NB4 (cell line): ENCODE measurements at places on chromosomes 11 and 22.

DNA sequence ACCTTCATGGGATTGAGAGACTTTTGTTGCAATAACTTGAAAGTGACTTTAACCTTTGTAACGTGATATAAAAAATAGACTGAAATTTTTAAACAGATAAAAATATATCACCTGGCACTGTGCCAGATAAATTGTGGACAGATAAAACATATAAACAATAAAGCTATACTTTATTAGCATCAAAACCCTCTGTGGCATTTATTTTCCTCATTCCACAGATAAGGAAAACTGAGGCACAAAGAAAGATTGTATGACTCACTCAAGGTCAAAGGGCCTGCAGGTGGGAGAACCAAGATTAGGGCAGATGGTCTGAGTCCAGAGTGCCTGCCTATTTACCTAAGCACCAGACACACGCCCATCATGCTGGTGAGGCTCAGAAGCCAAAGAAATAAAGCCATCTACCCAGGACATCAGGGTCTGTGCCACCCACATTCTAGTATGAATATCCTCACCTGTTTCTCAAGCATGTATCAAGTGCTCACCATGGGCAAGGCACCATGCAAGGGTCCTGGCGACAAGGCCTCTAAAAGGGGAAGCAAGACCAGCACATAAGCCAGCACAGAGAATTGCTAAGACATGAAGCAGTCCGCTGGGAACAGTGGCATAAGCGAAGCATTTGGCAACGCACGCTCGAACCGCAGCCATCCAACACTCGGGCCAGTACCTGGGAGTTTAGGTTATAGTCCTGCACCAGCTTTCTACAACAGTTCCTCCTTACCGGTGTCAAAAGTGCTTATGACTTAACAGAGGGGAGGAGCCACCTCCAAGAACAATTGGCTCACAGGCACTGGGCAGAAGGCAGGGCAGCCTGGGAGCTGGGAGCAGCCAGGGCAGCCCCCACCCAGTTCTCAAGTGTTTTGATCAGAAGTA lies 17.6 kb downstream of the MYH9 start:
- peak; percentile 92 for DNase-seq

DNA sequence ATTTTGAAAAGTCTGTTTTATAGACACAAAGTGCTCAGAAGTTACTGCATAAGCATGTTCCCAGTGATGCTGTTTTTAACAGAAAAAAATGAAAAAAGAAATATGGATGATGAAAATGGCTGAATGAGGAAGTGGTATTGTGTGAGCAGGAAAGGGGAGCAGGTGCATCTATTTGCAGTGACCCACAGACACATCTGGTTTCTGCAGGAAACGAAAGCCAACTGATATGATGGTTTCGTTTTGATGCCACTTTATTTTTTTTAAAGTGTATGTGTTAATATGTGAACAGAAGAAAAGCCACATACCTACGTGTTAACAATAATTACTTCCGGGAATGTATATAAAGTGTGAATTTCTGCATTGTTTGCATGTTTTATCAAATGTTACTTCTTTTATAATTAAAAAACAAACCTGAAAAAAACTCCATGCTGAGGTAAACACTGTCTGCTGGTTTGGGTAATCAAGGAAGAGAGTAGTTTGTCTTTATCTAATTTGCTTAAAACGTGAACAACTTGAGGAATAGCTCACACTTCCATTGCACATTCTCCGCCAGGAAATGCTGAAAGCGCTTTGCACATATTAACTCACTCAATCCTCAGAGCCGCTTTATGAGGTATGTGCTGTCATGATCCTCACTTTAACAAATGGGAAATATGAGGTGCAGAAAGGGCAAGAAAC lies 1335.9 kb downstream of the TBC1D22A start:
- DNase-seq: peak; percentile 33

GRCh38 chr22:49427941-49428340 lies 399.7 kb downstream of the BRD1 start:
- no peak for DNase-seq

GRCh38 chr11:124840666-124841065 lies 24.6 kb upstream of the ROBO3 start:
- no peak for DNase-seq

DNA sequence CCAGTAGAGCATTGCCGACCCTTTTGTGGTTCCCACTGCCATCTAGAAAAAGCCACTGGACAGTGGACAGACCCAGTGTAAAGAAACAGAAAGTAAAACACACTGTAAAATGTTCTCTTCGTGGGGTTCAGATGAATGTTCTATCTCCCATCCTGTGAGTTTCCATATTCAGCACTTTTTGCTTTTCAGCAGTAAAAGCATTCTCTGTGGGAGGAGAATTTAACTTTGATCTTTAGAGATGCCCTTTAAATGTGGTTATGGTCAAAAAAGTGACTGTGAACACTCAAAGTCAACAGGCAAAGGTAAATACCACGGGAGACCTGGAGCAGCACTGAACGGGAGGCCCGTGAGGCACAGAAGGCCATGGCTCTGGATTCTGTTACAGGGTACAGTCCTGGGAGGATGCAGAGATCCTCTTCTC lies 53.9 kb downstream of the FLI1 start:
- no peak for DNase-seq

DNA sequence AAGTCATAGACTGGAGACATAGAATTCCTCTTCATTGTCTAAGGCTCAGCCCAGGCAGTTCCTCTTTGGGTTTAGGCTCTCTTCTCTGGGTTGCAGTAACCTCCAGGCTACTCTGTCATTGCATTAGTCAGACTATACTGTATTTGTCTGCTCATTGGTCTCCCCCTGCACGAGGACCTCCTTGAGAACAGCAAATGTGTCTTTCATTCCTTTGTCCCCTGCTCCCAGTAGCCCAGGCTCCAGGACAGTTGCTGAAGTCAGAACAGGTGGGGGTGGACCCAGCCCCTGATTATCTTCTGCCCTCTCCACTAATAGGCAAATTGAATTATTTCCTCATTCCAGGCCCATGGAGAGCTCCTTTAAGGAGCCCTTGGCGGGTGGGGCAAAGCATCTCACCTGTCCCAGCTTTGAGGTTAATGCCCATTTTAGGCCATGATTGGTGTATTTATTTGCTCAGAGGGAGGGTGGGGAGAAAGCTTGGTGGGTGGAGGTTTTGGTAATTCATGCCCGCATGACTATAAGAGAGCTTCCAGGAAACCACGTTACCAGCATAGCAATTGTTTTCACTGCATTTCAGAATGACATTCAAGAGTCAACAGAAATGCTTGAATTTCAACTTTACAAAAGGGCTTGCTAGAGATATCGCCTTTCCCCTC lies 40.9 kb downstream of the NAV2 start:
- DNase-seq: no peak

DNA sequence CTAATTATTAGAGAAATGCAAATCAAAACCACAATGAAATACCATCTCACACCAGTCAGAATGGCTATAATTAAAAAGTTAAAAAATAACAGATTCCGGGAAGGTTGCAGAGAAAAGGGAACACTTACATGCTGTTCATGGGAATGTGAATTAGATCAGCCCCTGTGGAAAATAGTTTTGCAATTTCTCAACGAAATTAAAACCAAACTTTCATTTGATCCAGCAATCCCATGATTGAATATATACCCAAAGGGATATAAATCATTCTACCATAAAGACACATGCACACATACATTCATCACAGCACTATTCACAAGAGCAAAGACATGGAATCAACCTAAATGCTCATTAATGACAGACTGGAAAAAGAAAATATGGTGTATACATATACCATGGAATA lies 32.5 kb downstream of the NOX4 start:
- no peak for DNase-seq

- DNase-seq: no peak
Observed at GRCh38 chr22:34490886-34491285, 570.6 kb upstream of the LARGE1 start.

DNA sequence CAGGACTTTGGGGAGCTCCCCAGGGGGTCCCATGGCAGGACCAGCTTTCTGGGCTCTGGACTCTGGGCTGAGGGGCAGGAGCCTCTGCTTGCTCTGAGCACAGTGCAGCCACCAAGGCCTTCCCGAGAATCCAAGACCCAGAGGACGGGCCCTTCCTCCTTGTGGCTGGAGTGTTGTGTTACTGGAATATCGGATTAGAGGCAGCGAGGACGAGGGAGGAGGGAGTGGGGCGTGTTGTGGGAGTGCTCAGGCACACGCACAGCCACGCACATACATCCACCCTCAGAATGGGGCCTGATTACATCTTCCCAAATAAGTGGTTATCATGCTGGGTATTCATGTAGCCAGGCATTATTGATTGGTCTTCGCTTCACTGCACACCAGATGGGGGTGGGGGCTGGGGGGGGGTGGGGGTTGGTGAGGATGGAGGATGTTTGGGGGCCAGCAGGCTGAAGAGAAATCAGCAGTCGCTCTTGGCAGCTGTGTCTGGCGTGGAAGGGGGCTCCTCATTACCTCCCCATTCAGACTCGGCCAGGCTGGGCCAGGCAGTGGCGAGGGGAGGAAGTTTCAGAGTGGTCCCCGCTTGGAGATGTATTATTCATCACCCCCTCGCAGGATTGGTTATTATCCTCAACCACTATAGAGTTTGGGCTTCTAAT lies 120.9 kb downstream of the ST3GAL4 start:
- no peak for DNase-seq

- DNase-seq: peak; percentile 19
Observed at GRCh38 chr11:1301220-1302000, 8.0 kb downstream of the TOLLIP start.

- DNase-seq: no peak
Observed at GRCh38 chr11:47414685-47415070, 6.3 kb downstream of the SLC39A13 start.

GRCh38 chr11:54558919-54559318 lies 44.9 kb downstream of the OR4C46 start:
- peak; percentile 14 for DNase-seq

DNA sequence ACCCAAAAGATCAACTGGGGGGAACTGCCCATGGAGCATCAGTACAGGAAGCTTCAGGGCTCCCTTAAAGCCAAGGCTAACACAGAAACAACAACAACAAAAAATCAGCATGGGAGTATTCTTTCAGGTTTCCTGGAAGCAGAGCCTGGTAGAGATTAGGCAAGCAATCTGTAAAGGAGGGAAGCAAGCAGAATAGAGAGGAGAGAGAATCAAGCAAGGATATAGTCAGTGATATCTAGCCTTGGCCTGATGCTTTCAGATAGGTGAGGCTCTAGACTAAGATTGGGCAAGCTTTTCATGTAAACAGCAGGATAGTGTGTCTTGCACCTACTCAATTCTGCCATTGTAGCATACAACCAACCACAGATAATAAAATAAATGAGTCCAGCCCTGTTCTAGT lies 44.4 kb upstream of the FAT3 start:
- DNase-seq: no peak

DNA sequence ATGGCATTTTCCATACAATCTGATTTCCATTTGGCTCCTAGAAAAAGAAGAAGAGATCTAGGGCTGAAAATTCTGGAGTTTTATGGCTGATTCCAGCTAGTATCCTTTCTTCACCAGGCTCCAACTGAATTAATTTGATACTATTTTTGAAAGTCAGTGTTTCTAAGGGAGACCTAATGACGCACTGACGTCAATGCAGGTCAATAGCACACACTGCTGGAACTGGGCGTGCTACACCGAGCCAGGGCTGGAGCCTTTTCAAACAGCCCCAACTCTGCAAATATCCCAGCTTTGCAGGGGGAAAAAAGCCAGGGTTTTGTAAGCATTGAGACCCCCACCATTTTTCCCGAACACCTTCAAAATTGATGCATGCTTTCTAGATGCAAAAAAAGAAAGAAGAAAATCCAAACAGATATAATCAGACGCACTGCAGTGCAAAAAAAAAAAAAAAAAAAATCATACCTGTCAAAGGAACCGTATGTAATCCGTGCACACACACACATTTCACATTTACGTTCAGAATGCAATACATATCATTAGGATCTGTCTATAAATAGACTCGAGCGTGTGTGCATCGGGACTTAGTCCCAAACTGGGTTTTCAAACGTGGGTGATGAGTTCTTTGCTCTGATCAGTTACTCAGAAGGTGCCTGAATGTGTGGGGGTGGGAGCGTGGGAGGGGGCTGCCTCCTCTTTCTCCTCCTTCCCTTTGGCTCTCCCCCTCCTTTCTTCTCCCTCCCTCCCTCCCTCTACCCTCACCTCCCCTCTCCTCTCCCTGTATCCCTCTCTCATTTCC lies 124.5 kb upstream of the HSD17B12 start:
- no peak for DNase-seq

- no peak for DNase-seq
Observed at GRCh38 chr11:110860461-110860860, 148.2 kb upstream of the ARHGAP20 start.

DNA sequence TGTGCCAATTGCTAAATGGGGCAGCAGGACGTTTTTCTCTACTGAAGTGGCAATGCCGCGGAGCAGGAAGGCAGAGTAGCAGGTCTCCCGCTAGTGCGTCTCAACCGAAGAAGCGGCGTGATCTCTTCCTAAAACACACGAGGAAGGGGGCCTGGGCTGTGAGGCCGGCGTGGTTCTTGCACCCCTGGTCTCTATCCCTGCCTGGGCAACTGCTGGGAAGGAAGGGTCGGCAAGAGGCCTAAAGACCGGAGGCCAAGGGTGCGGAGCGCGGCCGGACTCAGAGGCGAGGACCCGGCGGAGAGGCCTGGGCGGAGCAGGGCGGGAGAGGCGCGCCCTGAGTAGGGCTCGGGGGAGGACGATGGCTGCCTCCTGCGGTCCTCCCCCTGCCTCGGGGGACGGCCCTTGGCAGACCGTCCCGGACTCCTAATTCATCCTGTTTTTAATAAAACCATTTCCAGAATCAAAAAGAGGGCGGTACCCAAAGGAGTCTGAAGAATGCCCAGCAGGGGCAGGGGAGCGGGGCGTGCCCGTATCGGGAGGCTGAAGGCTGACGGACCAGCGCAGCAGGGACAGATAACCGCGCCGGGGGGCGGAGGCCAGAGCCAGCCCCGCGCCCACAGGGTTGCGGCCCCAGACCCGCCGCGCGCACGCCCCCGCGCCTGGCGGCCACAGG lies 572 bp upstream of the APLP2 start:
- no peak for DNase-seq

GRCh38 chr11:6356503-6357055 lies 33.7 kb upstream of the SMPD1 start:
- DNase-seq: no peak

DNA sequence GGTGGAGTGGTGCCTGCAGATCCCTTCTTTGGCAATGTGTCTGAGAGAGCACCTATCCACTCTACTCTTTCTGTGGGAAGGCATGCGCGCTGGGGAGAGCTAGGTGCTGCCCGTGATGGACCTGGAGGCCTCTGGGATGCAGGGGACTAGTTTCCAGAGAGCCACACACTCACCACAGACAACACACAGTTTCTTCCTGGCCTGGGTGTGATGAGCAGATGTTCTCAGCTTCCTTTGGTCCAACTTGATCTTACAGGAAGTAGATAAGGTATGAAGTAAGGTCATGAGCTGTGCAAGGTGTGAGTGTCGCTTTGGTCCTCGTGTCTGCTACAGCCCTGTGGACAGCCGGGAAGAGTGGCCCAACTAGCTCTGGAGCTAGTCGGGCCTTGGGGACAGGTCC lies 27.3 kb upstream of the SUSD2 start:
- DNase-seq: no peak
